ENCODE measurements at places on chromosomes 2 and 18.

DNA sequence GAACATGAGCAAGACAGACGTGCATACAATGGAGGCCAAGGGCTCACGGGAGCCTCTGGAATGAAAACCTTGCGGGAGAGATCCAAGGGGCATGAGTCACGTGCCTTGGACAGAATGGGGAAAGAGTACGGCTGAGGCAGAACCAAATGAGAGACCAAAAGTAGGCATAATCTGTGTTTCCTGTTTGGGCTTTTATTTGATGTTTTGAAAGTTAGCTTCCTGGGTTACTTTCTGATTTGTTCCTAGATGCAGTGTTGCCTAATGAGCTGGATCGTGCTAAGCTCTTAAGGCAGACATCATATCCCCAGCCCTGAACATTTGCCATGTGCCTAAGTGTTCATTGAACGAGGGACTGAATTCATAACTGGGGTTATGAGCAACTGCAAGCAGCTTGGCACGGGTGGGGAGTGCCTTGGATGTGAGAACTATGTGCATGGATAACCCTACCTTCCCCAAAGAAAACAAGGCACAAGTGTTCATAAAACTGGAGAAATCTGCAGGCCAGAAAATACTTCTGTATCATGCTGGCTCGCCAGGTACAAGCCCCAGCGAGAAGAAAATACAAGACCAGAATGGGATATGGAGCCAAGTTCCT is 60.3 kb upstream of the RPL31 start:
- DNase-seq = no peak

GRCh38 chr2:11795590-11795989 is 49.2 kb downstream of the LPIN1 start:
- no peak for DNase-seq

GRCh38 chr2:32711219-32711618 is 83.4 kb downstream of the TTC27 start:
- DNase-seq = no peak

GRCh38 chr2:194883711-194884110 is 773.3 kb upstream of the SLC39A10 start:
- no peak for DNase-seq

DNA sequence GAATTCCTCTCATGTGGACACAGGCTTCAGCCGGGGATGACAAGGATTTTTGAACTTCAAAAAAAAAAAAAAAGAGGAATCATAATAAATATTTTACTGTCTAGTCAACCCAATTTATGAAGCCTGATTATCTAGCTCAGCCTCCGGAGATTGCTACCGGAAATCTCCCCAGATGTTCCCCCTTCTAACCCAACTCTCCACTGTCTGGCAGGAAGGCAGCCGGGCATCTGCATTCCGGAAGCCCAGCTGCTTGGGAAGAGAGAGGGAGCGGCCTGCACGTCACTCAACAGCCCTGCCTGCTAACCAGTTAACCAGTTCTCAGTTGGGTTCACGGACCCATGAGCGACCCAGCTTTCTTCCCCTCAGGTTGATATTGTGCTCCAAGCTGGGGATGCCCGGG is 87.2 kb upstream of the POU3F3 start:
- no peak for DNase-seq

DNA sequence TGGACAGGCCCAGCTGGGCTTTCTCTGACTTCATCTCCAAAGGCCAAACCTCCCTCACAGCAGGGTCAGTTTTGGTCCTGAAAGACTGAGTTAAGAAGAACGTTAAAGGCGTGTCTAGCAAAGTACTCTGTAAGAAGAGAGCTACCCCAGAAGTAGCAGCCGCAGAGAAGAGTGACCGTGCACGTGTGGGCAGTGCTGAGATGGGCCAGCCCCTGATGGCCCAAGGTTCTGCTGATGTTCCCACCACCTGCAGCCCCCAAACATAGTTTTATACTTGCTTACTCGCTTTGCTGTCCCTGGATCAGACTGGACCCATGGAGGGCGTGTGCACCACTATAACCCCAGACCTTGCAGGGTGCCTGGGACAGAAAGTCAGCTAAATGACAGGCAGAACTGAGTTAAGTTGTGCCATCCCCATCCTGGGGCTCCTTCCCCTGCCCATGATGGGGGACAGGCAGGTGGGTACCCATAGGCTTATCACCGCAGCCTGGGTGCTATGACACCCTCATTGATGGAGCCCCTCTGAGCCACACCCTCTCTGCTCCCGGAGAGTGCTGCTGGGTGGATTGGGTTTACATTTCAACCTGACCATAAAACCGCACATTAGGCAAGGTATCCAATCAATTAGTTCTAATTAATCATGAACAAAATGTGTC is 367.3 kb upstream of the HS6ST1 start:
- no peak for DNase-seq

- DNase-seq = no peak
These were observed 25.9 kb downstream of the STPG4 start for GRCh38 chr2:47129191-47129706.

Measured in NCI-H1048 (cell line).